ENCODE measurements at places on chromosomes 11 and 22.

DNA sequence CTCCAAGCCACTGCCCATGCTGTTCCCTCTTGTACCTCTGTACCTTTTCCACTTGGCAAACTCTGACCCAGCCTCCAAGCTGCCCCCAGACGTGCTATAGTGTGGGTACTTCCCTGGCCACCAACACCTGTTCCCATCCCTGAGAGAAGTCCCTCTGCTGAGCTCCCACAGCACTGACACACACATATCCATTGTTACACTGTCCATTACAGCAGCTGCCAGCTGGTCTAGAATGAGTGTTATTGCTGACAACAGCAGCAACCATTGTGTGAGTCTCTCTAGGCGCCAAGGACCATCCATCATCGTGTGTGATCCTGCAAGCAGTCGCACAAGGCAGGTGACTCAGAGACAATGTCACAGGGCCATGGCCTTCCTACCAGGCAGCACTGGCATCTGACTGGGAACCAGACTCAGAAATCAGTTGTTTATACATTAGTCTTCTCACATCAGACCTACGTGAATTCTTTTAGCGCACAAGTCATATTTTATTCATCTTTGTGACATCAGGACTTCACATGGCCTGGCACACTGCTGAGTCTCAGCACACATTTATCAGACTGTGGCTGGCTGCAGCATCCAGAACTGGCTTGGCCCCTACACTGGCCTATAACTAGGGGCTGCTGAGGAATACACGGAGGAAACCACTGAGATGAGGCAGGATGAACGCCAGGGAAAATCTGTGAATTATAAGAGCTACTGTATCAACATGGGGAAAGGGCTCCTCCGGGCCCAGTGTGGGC, 56.4 kb downstream of the SGSM3 start:
- DNase-seq, result no peak

- no peak for DNase-seq
Observed at GRCh38 chr11:17607591-17608570, 60.8 kb downstream of the OTOG start.

GRCh38 chr22:43967069-43967468, 11.8 kb downstream of the SAMM50 start:
- peak; percentile 26 for DNase-seq

DNA sequence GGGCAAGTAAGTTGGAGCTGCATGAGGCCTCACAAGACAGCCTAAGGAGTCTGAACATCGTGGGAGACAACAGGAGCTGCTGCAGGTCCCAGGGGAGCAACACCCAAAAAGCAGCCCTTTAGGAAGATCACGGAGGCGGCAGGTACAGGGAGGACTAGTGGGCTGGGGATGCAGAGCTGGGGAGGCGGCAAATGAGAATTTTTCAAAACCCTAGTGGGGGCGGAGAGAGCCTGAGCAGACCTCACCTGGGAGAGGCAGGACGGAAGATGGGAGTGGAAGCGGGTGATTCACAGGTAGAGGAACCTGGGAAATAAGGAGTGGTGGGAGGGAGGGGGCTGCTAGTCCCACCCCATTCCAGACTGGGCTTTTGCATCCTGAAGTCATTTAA, 42.1 kb downstream of the DKK3 start:
- DNase-seq, result no peak

DNA sequence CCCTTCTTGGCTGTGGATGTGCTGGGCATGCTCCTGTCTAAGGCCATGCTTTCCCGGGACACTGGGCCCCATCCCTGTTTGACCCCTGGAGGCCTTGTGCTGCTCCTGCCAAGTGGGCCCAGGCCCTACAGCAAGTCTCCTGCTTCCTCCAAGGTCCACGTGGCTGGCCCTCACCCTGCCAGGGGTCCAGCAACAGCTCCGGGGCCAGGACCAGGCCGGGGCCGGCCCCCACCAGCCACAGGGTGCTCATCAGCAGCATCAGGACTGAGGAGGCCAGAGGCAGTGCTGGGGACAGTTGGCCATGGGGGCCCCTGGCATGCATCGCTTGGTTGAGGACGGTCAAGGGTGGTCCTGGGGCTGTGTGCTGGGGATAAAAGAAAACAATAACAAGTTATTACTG, 2.5 kb downstream of the RHBDD3 start:
- DNase-seq, result no peak

DNA sequence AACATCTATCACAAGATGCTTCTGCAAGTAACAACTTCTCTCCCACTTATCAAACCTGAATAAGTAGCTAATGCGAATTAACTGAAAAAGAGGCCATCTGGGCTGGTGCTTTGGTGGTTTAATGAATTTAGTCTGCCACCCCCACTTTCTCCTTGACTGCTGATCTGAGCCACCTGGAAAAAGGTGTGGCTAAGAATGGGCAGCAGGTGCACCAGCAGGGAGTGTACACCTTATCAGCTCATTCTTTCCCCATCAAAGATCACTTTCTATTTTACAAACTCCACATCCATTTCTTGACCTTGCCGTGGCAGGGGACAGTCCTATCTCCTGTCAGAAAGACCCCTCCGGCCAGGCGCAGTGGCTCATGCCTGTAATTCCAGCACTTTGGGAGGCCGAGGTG, 6.5 kb downstream of the RFPL3 start:
- DNase-seq, result no peak

- DNase-seq, result peak; percentile 97
Observed at GRCh38 chr11:75142714-75143419, 8.0 kb upstream of the SLCO2B1 start.

All from iris pigment epithelial cell (primary cell).